IPS-NIHi11 (cell line): ENCODE measurements at places on chromosomes 1 and 21.

GRCh38 chr1:2115702-2116341 lies 65.6 kb downstream of the PRKCZ start:
- peak; percentile 60 for DNase-seq

GRCh38 chr1:30185313-30185712 lies 538.1 kb downstream of the MATN1 start:
- no peak for DNase-seq

DNA sequence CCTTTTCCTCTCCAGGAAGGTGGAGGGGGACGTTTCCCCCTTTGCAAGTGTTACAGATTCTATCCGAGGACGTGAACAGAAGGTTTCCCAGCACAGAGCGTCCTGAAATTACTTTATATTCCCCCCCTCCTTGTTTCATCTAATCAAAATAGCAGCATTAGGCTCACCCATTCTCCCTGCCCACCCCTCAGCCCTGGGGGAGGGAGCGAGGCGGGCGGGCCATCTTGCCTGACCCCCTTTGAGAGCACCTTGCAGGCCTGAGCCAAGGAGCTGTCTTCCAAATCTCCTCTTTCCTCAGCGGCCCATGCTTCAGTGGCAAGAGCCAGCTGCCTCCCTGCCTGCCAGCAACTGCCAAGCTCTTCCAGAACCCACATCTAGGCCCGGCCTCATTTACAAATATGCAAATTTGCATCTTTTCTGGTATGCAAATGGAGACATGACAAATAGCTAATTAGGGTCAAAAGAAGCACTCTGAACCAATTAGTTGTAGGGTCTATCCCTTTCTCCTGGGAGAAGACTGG lies 69.1 kb upstream of the POU3F1 start:
- DNase-seq = no peak

DNA sequence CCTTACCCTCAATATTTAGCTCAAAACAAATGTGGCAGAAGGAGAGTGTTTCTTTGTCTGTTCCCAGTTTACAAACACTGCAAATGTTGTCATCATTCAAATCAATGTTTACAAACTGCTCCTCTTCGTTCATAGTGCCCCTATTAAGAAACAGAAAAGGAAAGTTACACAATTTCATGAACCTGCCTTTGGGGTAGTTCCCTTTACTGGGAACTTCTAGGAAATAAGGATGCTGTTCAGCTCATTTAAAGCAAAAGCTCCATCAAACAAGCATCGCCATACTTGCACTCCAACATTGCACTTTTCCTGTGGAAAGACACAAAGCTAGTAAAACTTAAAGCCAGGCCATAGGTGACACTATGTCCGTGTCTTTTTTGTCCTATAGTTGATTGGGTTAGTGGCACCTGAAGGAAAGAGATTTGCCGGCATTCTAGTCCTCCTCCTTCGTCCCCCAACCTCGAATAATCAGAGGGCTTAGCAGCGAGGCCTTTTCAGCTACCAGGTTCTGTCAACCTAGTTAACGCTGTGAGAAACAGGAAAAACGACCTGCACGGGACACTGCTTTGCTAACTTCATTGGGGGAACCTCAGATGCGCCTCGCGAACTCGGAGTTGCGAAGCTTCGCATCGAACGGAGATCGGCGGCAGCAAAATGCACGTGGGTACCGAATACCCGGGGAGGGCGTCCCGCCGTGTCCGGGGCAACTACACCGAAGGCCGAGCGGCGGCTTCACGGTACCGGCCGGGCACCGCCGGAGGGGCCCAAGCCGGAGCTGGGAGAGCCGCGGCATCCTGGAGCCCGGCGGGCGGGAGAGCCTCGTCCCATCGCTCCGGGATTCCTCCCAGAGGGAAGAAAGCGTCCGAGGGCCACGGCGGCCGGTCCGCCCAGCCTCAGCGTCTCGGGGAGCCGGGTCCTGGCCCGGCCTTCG lies 706 bp downstream of the C21orf91 start:
- DNase-seq = peak; percentile 54

DNA sequence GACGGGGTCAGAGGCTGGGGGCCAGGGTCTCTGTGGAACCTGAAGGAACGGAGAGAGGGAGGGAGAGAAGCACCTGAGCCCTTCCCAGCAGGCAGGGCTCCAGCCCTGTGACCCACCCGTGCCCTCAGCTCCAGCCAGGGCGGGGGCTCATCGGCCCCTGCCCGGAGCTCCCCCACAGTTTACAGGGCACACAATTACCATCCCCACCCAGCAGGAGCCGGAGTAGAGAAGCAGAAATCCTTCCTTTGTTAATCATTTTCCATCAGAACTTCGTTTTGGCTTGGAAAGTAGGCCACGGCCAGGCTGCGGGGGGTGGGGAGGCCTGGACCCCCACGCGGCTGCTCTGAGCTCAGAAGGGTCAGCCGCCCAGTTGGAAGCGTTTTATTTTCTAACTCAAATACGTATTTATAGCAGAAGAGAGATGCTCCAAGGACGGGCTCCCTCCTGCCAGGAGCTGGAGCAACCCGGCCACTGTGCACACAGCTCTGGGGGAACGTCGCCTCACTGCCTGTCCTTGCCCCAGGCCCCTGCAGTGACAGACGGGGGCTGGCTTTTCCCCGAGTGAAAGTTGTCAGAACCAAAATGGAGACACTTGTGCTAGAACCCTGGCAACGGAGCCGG lies 42.7 kb upstream of the ADARB1 start:
- no peak for DNase-seq

- no peak for DNase-seq
Observed at GRCh38 chr21:15415541-15416261, 314.1 kb upstream of the USP25 start.

DNA sequence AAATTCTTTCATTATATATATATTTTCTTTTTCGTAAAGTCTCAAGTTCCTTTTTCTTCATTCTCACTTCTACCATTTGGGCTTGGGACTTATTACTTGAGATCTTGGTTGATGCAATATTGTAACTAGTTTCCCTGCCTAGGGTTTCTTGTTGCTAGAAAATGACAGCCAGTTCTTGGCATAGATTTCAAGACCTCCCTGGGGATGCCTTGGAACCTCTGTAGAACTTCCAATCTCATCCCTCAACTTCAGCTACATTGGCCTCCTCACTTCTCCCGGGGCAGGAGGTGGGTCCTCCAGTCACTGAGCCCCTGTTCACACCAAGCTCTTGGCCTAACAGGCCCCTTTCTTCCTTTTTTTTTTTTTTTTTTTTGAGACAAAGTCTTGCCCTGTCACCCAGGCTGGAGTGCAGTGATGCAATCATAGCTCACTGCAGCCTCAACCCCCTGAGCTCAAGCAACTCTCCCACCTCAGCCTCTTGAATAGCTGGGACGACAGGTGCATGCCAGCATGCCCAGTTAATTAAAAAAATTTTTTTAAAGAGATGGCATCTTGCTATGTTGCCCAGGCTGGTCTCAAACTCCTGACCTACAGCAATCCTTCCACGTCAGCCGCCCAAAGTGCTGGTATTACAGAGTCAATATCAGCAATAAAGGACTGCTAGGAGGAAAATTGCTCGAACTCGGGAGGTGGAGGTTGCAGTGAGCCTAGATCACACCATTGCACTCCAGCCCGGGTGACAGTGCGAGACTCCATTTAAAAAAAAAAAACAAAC lies 33.1 kb downstream of the MAP3K7CL start:
- DNase-seq = no peak

GRCh38 chr1:70458131-70458530 lies 47.1 kb downstream of the CTH start:
- DNase-seq = no peak

DNA sequence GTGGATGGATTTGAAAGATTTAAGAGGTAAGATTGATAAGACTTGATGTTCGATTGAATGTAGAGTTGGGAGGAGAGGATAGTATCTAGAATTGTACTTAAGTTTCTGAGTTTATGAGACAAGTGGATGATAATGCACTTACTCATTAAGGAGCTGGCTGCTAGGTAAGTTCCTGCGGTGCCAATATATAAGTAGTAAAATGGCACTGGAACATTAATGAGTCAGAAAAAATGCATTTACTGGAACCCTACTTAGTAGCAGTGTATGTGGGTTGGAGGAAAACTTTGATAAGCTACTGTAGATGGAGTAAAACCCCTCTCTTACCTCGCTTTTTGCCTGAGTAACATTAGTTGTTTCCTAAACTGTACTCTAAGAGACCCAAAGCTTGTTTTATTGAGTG lies 68.2 kb downstream of the ZFYVE9 start:
- DNase-seq = no peak

- no peak for DNase-seq
Observed at GRCh38 chr1:87673309-87673708, 344.6 kb downstream of the LMO4 start.

GRCh38 chr21:37405629-37406028 lies 39.1 kb downstream of the DYRK1A start:
- DNase-seq = no peak

DNA sequence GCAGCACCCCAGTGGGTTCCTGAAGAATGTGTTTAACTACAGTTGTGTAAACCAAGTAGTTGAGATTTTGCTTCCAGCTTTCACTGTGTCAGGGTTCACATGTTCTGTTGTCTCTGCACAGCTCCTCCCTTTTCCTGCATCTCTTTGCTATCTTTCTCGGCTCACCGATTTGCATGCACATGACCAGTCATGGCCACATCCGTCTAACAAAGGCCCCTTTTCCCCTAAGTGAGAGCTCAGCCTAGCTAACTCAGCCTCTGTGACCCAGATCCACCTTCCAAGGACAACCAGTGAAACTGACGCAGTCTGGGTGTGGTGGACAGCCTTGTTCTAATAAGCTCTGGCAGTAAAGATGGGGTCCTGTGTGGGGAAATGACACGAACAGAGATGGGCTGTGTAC lies 101.1 kb downstream of the ZP4 start:
- no peak for DNase-seq

- no peak for DNase-seq
Observed at GRCh38 chr1:64701071-64701470, 43.8 kb upstream of the RAVER2 start.

GRCh38 chr1:36123356-36123755 lies 1.7 kb downstream of the COL8A2 start:
- peak; percentile 3 for DNase-seq

- no peak for DNase-seq
Observed at GRCh38 chr21:36211660-36212512, 55.3 kb downstream of the DOP1B start.

- DNase-seq = no peak
Observed at GRCh38 chr21:17466166-17466565, 46.7 kb upstream of the CXADR start.

- DNase-seq = no peak
Observed at GRCh38 chr1:246765521-246765920, 41.3 kb downstream of the SCCPDH start.

DNA sequence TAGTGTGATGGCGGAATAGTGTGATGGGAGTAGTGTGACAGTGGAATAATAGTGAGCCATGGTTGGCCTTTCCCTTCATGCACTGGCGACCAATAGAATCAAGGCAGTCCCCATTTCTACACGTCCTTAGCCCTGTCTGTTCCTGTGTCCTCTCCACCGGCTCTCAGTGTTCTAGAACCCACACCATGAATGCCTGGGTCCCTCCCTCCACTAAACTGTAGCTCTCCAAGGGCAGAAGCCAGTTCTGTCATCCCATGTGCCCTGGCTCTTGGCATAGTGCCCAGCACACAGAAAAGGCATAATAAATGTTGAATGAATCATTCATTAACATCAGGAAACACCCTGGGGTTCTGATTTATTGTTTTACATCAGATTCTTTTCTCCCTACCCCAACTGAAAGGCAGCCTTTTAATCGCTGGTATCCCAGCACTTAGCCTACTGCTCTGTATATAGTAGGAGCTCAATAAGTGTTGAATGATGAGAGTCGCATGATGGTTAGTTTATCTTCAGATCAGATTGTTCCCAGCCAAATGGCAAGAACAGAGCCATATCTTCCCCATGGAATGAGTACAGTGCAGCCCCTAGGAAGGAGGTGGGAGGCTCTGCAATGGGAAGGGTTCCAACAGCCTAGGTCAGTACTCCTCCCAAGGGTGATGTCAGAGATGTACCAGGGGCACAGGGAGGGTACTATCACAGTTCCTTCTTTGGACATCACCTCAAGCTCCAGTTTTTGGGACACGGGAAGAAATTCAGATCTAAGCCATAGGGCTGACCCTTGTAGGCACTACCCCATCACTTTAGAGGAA lies 325.7 kb downstream of the HHAT start:
- DNase-seq = no peak

- DNase-seq = no peak
Observed at GRCh38 chr1:87712261-87713010, 383.8 kb downstream of the LMO4 start.

DNA sequence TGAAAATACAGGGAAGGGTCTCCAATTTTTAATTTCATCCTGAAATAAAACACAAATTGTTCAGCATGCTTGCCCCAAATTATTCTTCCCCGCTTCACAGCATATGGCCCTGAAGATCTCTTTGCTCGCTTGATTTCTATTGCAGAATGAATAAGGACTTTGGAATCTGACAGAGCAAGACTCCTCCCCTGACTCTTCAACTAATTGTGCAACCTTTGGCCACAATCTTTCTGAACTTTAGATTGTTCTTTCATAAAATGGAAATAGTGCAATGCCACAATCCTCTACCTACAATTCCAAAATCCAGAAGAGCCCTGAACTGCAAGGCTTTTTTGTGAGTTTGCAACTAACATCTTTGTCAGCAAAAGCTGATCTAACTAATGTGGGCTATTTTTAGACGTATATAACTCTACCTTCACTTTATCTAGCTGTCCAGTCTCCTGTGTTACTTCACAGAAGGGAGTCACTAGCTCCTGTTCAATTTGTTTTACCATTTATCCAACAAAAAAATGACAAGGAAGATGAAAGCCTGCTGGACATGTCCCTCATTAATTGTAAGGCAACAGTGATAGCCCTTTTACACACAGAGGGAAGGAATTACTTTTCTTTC lies 13.4 kb downstream of the RNASEL start:
- DNase-seq = no peak

GRCh38 chr1:180217006-180217405 lies 13.1 kb upstream of the LHX4 start:
- no peak for DNase-seq

DNA sequence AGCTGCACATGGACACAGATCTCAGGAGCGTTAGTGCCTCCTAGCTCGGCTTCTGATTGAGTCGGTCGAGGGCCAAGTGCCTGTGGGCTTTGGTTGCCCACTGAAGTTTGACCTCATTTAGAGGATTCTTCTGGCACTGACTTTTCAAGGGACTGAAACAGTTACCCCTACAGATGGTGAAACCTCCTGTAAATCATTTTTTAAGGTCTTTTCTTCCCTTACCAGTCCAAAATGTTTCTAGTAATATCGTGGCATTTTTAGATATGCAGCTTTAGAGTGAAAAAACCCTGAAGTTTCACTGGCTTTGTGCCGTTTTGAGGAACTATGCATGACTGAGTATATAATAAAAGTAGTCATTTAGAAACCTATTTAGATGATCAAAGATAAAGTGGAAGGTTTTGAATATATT lies 34.7 kb upstream of the L1TD1 start:
- no peak for DNase-seq
